ENCODE measurements at places on chromosomes 4 and X.

GRCh38 chr4:119980456-119980855, 86.2 kb downstream of the MAD2L1 start:
- no peak for DNase-seq

DNA sequence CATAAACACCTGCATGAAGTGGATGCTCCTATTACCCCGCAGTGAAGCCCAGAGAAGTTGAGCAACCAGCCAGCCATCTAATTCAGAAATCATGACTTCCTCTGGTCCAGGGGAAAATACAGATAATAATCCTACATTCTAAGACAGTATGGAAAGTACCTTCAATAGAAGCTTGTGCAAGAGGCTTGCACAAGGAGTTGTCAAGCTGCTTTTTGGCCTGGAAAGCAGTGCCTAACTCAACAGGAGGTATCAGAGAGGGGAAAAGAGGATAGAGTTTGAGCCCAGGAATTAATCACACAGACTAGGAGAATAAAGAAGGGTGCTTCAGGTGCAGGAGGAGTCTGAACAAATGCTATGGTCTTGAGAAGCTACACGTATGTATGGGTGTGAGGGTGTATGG, 26.7 kb downstream of the TMEM192 start:
- DNase-seq: no peak

GRCh38 chr4:15006416-15007024, 4.2 kb downstream of the CPEB2 start:
- no peak for DNase-seq

GRCh38 chrX:103540145-103540544, 20.9 kb upstream of the RAB40A start:
- no peak for DNase-seq

GRCh38 chr4:73053076-73053475, 16.4 kb downstream of the COX18 start:
- no peak for DNase-seq

GRCh38 chr4:169047956-169048355, 37.9 kb upstream of the CBR4 start:
- no peak for DNase-seq

- DNase-seq: no peak
Observed at GRCh38 chrX:75229774-75230173, 44.1 kb upstream of the UPRT start.

DNA sequence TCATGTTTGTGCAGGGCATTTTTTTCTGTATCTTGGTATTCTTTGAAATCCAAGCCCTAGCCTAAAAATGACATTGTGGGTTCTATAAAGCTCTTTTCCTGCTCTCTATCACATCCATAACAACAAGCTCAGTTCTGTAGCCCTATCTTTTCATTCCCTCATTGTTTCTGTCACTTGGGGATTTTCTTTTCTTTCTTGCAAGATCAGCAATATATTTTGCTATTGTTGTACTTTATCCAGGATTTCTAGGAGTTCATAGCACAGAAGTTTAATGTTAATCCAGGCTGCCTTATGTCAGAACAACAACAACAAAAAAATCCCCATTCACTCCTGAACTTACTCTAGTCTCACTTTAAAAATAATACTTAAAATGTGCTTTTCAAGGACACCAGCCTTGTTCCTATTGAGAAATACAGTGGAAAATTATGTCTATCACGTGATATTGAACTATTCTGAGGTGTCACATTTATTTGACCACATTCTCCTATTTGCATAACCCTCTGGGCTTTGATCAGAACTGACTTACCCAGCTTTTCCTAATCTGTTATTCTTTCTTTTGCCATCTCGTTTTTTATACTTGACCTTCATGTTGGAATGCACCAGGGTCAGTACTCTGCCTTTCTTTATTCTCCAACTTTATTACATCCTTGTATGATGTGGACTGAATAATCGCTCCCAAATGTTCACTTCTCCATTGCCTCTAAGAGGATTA, 112.8 kb downstream of the MAGEB5 start:
- DNase-seq: no peak

GRCh38 chrX:47662144-47662657, 3.2 kb upstream of the UXT start:
- DNase-seq: no peak

- peak; percentile 2 for DNase-seq
Observed at GRCh38 chrX:13293700-13294099, 26.2 kb downstream of the ATXN3L start.

GRCh38 chr4:52873191-52873590, 11.1 kb downstream of the RASL11B start:
- no peak for DNase-seq

- DNase-seq: peak; percentile 42
Observed at GRCh38 chrX:44675362-44676024, 132.8 kb upstream of the FUNDC1 start.

DNA sequence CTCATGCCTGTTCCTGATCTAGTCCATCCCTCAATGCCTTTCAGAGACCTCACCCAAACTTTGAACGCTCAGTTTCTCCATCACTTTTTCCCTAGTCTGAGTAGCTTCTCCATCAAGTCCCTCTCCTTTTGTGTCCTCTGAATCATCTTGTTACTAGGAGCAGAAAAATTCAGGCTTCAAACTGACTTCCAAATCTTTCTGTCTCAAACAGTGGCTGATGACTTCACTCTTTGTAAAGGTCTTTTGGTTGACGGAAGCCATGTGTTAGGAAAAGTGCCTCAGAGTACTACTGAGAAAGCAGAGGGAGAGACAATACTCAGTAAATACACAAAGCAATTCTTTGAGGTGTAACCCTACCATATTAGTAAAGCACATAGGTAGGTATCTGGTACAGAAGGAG, 65.7 kb upstream of the CAMK2D start:
- no peak for DNase-seq

DNA sequence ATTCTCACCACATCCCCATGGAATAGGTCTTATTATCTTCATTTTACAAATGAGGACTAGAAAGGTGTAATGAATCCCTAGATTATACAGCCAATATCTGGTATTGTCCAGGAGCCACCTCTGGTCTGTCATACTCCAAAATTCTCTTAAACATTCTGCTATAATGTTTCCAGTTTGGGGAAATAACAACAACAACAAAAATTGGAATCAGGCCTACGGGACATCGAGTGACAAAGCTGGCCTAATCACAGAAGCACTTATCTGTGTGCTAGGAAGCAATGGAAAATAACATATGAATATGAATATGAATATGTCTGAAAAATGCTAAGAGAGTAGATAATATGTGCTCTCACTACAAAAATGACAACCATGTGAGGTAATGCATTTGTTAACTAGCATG, 264.1 kb downstream of the GASK1B start:
- no peak for DNase-seq

GRCh38 chrX:140440876-140441275, 64.0 kb downstream of the SOX3 start:
- no peak for DNase-seq

DNA sequence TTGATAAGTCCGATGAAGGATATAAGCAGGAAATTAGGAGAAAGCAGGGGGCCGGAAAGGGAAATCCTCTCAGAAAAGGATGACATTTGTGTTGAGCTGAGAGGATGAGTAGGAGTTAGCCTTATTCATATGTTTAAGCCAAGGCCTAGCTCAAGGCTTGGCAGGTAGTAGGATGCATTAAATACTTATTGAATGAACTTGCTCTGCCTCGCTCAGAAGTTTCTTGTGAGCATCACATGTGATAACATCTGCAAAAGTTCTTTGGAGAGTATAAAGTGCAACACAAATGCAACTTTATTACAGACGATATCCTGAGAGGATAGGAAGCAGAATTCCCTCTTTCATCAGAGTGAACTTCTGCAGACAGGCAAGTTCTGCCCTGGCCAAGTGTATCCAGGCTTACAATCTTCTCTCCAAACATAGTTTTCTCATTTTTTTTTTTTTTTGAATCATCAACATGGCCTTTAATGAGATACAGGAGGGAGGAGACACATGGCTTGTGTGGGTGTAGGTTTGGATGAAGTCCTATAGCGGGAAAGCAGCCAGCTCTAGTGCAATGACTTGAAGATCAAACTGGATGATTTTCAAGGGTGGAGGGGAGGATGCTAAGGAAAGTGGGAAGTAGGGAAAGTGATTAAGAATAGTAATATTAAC, 48.1 kb downstream of the LUZP4 start:
- no peak for DNase-seq

DNA sequence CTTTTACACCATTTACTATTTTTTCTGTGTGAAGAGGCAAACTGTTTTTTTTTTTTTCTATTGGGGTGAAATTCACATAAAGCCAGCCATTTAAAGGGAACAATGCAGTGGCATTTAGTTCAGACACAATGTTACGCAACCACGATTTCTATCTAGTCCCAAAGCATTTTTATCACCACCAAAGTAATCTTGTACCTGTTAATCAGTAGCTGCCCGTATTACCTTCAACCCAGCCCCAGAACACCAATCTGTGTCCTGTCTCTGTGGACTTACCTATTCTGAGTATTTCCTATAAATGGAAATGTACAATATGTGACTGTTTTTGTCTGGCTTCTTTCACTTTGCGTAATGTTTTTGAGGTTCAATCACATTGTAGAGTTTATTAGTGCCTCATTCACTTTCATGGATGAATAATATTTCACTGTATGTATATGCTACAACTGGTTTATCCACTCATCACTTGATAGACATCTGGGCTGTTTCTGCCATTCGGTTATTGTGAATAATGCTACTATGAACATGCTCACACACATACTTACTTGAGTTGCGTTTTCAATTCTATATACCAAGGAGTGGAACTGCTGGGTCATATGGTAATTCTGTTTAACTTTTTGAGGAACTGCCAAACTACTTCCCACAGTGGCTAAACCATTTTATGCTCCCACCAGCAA, 116.2 kb downstream of the CDS1 start:
- DNase-seq: no peak

DNA sequence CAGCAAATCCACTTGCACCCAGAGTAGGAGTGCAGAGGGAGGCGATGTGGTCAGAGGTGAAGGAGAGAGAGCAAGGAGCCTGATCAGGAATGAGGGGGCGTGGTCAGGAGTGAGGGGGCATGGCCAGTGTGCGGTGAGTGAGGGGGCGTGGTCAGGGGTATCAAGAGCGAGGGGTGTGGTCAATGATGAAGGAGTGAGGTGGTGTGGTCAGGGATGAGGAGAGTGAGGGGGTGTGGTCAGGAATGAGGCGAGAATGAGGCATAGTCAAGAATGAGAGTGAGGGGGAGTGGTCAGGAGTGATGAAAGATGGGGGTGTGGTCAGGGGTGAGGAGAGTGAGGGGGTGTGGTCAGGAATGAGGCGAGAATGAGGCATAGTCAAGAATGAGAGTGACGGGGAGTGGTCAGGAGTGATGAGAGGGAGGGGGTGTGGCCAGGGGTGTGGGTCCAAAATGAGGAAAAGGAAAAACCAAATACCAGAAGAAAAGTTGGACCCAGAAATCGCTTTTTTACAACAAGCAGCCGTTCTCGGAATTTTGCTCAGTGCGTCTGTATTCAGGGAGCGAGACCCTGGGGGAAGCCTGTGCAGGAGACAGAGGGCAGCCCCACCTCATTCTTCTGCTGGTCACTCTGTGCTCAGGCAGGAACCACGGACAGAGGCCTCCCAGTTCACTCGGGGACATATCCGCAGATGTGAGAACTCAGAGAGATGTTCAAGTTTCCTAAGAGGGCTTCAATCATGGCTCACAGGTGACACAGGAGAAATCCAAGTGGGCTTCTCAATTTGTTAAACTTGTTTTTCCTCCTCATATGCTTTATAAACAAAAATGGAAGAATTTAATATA, 47.5 kb downstream of the MAGEA1 start:
- no peak for DNase-seq

DNA sequence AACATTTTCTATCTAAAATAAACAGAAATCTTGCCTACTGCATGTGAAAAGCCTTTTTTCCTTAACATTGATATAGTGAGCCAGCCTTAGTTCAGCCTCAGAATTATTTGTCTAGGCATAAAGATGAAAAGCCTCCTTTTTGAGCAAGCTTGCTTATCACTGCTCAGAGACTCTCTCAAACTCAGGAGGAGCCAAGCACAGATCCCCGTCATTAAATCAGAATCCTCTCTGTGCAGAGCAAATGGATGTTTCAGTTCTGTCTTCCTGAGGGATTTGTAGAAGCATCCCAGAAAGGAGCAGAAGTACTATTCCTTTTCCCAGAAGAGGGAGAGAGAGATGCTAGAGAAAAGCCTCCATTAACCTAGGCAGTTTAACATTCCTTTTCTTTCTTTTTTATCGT, 186.9 kb upstream of the LNX1 start:
- no peak for DNase-seq

- DNase-seq: no peak
Observed at GRCh38 chr4:25949173-25949748, 35.2 kb downstream of the SMIM20 start.

DNA sequence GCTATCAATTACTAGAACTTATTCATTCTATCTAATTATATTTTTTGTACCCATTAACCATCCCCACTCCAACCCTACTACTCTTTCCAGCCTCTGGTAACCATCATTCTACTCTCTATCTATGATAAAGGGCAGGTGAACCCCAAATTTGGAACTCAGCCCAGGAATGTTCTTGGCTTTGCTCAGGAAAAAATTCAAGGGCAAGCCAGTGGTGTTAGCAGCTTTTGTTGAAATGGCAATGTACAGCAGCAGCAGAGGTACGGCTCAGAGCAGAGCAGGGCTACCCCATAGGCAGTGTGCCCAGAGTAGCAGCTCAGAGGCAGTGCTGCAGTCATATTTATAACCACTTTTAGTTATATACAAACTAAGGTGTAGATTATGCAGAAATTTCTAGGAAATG, 138.2 kb downstream of the RNF150 start:
- no peak for DNase-seq

- no peak for DNase-seq
Observed at GRCh38 chrX:132041015-132041414, 17.9 kb downstream of the STK26 start.

- DNase-seq: no peak
Observed at GRCh38 chr4:87806520-87806919, 7.2 kb downstream of the IBSP start.

- no peak for DNase-seq
Observed at GRCh38 chr4:107863416-107863815, 38.7 kb downstream of the SGMS2 start.

DNA sequence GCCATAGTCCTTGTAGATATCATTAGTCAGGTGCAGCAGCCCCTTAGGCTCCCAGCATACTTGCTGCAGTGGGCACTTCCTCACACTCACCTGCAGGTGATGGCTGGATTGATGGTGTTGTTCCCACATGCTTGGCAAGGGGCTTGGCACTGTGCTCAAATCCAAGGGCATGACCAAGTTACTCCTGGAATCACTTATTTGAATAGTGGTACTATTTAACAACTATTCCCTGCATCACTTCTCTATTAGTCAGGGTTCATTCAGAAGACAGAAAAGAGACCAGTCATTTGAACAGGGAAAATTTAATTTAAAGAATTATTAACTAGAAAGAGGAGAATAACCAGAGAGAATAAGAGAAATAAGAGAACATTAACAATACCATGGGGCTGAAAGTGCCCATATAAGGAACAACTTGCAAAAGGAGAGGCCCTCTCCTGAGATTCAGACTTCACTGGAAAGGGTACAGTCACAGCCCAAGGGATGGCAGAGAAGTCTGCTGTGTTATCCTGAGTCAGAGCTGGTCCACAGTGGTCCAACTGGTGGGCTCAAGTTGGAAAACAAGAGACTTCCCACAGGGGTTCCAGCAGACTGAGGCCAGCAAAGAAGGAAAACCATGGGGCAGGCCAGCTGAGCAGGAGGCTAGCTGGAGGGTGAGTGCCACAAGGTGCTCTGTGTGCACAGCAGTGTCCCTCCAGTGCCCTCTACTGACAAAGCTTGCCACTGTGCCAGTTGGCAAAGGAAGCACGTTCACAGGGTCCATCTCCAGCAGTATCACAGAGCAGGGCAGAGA, 9.8 kb downstream of the SPP1 start:
- DNase-seq: peak; percentile 46

- no peak for DNase-seq
Observed at GRCh38 chr4:51851937-51852290, 9.0 kb downstream of the DCUN1D4 start.
